ENCODE measurements at places on chromosomes 12 and 14. TPM values are rescaled to one million over a fixed set of nuclear protein-coding genes. Genes with fewer than 3 reads are reported as not detected.

Gene IQSEC3
- total RNA-seq: 0.60 TPM

Gene PTPRB
- total RNA-seq: not detected

Gene HVCN1
- total RNA-seq: 4.6 TPM

Gene IL31
- not detected for total RNA-seq

Gene BMAL2
- 2.0 TPM for total RNA-seq

Gene GPD1
- total RNA-seq: 1.0 TPM

Gene DCAF4
- total RNA-seq: 30.7 TPM

Gene VSX2
- not detected for total RNA-seq

Gene OLR1
- 0.15 TPM for total RNA-seq

Gene FAR2
- 8.5 TPM for total RNA-seq

Gene TSPAN19
- total RNA-seq: not detected

Gene OTX2
- not detected for total RNA-seq

Gene GEMIN2
- 12.6 TPM for total RNA-seq

Gene RIPK3
- total RNA-seq: 26.1 TPM

Gene TBX3
- not detected for total RNA-seq

Gene TEX52
- total RNA-seq: not detected

Gene KRT83
- total RNA-seq: not detected

Gene GYS2
- total RNA-seq: not detected

Gene SIX6
- not detected for total RNA-seq

Gene SYNDIG1L
- not detected for total RNA-seq

Gene NANOG
- total RNA-seq: not detected

Gene PSMA3
- total RNA-seq: 102 TPM

Gene CACNA1C
- 0.18 TPM for total RNA-seq

Gene LYZ
- total RNA-seq: 134 TPM

Gene TRIM9
- 0.07 TPM for total RNA-seq

Gene POLE2
- total RNA-seq: 1.0 TPM
